ENCODE measurements at places on chromosomes 5 and 9.

DNA sequence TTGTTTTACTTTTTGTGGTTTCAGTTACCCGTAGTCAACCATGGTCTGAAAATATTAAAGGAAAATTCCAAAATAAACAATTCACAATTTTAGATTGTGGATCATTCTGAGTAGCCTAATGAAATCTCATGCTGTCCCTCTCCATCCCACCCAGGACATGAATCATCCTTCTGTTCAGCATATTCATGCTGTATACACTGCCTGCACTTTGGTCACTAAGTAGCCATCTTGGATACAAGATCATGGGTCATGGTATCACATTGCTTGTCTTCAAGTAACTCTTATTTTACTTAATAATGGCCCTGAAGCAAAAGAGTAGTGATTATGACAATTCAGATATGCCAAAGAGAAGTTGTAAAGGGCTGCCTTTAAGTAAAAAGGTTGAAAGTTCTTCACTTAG, 536.5 kb upstream of the ACO1 start:
- DNase-seq, result no peak

DNA sequence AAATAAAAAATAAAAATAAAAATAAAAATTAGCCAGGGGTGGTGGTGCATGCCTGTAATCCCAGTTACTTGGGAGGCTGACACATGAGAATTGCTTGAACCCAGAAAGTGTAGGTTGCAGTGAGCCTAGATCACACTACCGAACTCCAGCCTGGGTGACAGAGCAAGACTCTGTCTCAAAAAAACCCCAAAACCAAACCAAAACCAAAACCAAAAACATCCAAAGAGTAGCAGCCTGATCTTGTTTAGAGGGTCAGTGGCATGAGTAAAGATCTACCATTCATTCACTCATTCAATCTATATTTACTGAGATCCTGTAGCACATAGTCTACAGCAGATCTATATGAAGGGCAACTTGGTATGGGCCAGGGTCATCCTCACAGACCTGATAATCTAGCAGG, 202.4 kb downstream of the MAPKAP1 start:
- no peak for DNase-seq

DNA sequence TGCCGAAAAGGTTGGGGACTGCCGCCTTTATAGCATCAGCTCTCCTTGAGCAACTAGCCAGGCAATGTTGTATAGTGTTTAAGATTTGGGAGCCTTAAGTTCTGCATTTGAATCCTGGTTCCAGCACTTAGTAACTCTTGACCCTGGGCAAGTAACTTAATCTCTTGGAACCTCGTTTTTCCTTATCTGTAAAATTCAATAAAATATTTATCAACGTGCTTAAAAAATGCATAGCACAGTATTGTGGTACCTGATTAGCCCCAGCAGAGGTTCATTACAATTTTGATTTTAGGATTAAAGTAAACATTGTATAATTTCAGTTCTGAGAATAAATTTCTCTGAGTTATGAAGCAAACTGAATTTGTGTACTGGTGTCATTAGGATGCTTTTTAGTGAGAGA, 66.4 kb downstream of the ZSWIM6 start:
- no peak for DNase-seq

DNA sequence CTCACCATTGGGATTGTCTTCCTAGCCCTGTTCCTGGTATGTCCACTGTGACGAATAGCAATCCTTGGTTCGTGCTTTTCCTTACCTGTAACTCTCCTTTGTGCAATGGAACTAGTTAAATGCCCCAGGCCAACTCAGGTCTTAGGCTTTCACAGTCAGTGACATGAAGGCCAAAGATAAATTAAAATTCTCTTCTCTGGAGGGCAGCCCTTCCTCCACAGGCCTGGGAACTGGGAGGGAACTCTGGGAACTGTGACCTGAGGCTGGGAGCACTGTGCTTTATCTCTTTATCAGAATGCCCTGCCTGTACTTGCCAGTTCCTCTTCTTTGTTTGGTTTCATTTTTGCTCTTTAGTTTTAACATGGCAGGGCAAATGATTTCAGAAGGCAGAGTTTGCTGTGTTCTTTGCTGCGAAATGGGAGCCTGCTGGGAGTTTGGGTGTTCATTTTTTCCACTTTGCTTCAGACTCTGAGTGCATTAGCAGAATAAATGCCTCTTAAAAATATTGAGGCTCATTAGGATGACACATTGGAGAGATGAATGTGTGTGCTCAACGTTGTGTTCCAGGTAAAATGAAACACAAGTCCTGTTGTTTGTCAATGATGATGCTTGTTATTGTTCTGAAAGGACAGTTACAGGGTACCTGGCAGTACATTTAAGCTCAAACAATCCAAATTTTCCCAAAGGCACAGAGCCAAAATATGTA, 118.1 kb downstream of the NUDT12 start:
- DNase-seq, result no peak

DNA sequence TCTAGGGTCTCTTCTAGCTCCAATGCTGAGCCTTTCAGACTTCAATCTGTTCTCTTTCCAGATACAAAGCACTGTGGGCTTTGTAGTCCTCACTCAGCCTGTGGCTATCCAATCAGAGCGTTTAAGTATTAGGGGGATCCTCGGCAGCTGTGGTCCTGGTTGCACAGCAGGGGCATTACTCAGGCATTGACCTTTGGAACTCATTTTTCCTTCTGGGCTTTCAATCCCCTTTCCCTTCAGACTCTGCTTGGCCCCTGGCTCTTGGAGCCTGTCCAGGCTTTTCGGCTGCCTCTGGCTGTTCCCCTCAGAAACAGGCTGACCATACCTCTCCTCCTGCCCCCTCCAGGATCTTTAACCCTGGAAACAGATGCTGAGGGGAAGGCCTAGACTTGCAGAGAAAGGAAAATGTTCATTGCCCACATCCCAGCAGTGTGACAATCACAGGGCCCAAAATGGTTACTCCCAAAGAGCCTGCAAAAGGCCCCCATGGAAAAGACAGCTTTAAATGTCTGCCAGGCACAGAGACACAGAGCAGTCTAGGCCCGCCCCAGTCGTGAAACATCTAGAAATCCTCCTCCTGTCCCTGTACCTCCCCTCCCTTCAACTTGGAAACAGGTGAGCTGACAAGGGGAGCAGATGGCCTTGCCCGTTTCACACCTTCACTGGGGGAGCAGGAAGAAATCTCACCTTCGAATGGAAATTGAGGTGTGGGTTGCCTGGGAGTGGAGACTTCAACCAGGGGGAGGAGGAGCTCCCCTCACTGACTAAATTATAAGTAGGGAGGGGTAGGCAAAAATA, 13.7 kb downstream of the C1QTNF2 start:
- no peak for DNase-seq

DNA sequence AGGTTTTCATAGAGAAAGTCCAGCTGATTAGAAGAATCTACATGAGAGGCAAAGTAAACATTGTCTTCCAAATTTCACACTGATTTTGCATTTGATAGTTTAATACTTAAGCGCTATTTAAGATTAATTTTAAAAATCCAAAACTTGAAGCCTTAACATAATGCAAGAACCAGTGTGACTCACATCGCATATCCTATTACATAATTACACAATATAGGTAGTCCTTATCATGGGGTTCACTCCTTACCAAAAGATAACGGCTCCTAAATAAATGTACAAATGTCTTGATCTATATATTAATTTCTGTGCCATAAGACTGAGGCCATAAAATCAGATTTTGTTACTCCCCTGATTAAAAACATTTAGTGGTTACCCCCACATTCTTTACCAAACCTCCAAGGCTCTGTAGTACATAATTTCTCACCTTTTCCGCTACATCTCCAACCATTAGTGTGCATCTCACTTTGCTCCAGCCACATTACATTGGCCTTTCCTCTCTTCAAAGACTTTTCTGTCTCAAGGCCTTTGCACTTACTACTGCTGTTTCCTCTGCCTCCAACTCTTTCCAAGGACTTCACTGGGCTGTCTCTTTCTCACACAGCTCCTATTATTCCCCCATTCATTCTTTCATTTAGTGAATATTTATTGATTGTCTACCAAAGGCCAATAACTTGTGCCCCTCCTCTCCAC, 1.0 kb downstream of the RIOK2 start:
- no peak for DNase-seq

DNA sequence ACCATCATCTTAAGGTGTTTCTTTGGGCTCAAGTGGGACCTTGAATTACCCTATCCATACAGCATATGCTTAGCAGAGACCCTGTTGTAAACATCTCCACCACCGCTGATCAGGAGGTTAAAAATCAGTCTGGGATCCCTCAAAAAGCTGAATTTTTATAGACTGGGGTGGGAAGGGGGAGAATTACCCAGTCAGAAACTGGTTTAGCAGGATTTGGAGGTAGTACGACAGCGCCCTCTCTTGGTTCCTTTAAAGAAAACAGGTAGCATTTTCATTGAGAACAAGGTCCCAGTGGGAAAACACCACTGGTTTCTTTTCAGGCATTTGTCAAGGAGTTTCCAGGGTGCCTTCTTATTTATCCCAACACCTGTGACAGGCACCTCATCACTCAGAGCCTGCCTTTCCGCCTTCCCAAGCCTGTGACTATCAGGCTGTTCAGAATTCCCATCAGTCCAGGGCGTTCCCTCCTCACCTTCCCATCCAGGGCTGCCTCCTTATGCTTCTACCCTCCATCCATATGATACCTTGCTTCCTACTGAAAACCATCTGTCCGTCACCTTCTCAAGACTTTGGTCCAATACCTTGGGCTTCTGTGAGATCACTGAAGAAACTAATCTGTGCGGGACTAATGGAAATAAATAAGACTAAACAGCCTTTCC, 203.8 kb upstream of the RAI14 start:
- peak; percentile 39 for DNase-seq

GRCh38 chr5:139468421-139468931, 2.3 kb upstream of the SMIM33 start:
- DNase-seq, result no peak

DNA sequence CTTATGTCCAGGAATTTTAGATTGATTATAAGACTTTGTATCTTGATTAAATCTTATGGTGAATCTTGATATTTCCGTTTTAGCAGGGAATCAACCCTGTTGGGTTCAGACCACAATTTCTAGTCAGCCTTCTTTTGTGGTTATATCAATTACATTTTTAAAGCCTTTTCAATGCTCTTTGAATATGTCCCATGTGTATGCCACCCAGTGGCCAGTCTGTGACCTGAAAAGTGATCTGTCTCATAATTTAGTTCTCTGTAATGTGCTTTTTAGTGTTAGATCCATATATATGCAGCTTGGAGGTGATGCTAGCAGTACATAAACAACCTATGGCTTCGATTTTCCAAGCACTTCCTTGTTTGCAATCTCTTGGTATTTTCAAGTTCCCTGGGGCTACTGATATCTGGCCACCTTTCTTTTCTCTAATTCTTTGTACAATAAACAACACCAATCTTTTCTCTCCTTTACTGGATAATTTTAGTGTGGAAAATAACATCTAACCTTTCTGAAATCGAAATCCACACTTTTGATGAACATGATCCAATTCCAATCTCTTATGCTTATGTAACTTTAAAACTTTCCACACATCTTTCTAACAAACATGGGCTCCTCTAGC, 28.8 kb downstream of the PDE8B start:
- DNase-seq, result no peak

- no peak for DNase-seq
Observed at GRCh38 chr9:31908891-31909480, 475.5 kb upstream of the ACO1 start.

DNA sequence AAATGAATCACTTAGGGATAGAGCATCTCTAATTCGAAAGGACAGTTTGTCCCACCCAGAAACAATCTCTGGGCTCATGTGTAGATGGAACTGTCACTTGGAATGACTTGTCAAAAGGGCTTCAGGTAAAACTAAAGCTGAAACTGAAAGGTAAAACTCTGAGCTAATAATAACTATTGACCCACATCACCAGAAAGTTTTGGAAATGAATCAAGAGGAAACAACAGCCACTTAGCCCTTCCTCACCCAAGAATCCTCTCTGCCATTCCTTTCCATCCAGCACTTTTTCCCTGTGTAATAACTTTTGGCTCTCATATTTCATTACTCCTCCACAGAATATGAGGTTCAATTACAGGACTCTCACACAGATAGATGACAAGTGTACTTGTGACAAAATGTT, 14.0 kb upstream of the GLRX start:
- no peak for DNase-seq

- DNase-seq, result no peak
Observed at GRCh38 chr5:134608555-134608954, 24.1 kb downstream of the SAR1B start.

DNA sequence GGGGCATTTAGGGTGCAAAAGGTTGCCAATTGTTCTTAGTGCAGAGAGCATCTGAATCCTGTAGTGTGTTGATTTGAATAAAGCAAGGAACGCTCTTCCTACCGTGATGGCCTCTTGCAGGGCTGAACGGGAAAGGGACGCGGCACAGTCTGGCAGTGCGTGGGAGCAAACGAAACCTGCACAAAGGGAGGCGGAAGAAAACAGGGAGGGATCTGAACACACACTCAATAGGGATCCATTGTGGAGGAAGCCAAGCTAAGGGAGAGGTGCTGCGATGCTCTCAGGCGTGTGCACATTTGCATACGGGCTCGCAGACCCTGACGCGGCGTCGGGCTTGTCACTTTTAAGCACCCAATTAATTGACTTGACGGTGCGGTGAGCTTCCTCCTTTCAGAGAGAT, 414.0 kb upstream of the IRX1 start:
- no peak for DNase-seq

DNA sequence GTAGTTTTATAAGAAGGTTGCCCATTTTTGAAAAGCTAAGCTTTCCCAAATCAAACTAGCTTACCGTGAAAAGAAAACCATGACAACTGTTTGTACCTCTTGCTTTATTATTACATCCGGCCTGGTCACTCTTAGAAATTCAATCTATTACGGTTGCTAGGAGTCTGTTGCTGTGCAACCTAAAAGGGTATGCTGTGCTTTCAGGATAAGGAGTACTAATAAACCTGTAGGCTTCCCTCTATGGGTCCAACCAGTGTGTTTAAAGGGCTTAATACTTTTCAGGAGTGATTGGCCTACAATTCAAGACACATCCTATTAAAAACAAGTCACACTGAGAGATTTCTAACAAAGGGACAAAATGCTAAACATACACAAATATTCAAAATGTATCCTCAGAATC, 27.1 kb downstream of the RFX3 start:
- DNase-seq, result no peak

- DNase-seq, result no peak
Observed at GRCh38 chr9:131263701-131264100, 12.6 kb downstream of the FAM78A start.
